ENCODE measurements at places on chromosomes 1 and 21. TPM values are rescaled to one million over a fixed set of nuclear protein-coding genes. Genes with fewer than 3 reads are reported as not detected.

DNA sequence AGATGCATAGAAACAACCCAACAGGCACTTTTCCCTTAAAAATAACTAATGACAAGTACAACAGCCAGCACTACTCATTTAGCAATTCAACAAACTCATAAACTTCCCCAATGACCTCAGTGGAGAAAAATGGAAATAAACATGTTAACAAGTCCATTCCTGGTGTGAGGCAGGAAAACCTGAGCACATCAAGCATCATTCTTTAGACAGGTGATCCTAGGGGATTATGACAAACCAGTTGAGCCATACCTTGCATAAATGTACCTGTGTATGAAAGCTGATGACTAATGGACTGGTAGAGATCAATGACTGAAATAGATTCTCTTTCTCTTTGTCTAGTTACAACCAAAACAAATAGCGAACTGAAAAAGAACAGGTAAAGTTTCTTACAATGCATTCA, 7.0 kb downstream of the COL24A1 start:
- DNase-seq: no peak

GRCh38 chr1:84089465-84089864, 54.6 kb upstream of the PRKACB start:
- no peak for DNase-seq

- no peak for DNase-seq
Observed at GRCh38 chr1:96596226-96596922, 125.2 kb upstream of the PTBP2 start.

DNA sequence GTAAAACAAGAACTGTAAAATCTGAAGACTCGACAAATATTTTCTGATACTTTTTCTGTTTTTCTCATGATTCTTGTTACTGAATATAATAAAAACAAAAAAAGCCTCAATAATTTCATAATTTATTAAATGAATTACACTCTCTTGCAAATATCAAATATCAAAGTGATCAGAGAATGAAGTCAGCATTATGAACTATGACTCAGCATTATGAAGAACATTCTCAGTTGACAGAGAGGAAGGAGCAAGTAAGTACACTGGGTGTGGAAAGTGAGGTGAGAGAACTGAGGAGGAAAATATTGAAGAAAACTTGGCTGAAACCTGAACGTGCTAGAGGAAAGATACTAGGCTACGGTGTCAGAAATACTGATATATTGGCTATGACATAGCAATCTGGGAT, 529.5 kb downstream of the KCNT2 start:
- no peak for DNase-seq

DNA sequence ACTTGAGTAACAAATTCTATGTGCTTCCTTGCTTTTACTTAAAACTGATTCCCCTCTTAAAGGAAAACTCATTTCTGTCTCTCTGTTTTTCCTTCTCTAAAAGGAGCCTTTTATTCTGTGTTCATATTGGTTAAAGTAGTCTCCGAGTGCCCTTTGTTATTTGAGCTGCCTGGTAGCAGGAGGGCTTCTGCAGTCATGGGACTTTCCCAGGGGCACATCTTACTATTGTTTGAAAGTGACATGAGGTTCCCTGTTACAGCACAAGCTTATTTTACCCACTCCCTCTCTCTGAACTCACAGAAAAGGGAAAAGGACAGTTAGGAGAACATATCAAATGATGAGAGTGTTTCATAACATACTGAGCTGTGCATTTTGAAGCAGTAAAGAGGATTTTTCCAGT, 58.1 kb upstream of the ANGPTL1 start:
- DNase-seq: no peak

DNA sequence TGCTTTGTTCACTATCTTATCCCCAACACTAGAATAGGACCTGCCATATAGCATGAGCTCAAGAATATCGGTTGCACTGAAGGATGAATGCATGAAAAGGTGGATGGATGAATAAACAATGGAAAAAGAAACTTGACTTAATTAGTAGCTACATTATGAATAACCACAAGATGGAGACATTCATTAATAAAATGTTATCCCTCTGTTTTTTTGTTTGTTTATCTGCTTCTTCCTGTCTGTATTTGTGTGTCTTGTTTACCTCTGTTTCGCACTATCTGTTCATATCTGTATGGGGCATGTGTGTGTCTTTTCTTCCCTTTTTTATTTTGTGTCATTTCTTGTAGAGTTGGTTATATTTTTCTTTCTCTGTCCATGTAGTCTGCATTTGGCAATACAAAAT, 1.1 kb upstream of the OR14I1 start:
- DNase-seq: no peak

- DNase-seq: no peak
Observed at GRCh38 chr1:87864676-87865075, 536.0 kb downstream of the LMO4 start.

GRCh38 chr1:200495901-200496300, 86.1 kb upstream of the ZNF281 start:
- no peak for DNase-seq

FAM151A gene
- total RNA-seq: not detected

PRSS38 gene
- total RNA-seq: not detected

NBPF4 gene
- not detected for total RNA-seq
